Spinal cord (tissue), 10 donors: ENCODE measurements at places on chromosomes 7 and 10. TPM values are rescaled to one million over a fixed set of nuclear protein-coding genes. Genes with fewer than 3 reads are reported as not detected.

The FERD3L gene
- total RNA-seq: 0.61 TPM

The FGFR2 gene
- 80.7 TPM for total RNA-seq

DNA sequence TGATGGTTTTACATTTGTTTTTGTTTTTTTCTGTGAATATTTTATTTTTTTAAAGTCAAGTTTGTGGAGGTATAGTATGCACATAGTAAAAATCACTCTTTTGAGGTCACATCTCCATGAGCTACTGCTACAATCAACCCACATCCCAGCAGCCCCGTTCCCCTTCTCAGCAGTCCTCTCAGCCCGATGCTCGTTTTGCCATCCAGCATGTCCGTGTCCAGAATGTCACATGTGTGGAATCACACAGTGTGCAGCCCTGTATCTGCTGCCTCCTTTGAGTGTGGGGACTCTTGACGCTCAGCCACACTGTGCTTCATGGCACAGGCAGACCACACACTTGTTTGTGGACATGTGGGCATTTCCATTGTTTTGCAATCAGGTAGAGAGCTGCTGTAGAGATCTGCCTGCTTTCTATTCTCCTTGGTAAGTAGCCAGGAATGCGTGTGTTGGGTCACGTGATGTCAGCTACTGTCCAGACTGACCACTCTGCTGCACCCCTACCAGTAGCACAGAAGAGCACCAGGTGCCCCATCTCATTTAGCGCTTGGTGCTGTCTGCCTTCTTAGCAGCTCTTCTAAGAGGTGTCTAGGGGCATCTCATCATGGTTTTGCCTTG is 71.6 kb upstream of the CAMK2B start:
- DNase-seq: no peak

- DNase-seq: no peak
Observed at GRCh38 chr7:148540041-148540738, 50.4 kb upstream of the C7orf33 start.

DNA sequence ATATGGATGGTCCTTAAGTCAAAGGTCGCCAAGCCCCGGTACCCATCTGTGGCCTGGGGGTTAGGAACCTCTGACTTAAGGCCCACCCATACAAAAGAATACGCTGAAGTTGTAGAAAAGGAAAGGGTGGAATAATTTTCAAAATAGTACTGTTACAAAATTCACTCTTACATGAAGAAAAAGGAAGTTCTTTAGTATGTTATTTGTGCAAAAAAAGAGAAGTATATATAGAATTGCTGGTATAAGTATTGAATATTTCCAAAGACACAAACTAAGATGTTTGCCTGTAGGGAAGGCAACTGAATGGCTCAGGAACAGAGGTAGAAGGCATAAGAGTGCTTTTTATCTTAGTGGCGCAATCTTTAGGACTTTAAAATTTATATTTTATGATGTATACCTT is 78.7 kb downstream of the PRLHR start:
- no peak for DNase-seq

DNA sequence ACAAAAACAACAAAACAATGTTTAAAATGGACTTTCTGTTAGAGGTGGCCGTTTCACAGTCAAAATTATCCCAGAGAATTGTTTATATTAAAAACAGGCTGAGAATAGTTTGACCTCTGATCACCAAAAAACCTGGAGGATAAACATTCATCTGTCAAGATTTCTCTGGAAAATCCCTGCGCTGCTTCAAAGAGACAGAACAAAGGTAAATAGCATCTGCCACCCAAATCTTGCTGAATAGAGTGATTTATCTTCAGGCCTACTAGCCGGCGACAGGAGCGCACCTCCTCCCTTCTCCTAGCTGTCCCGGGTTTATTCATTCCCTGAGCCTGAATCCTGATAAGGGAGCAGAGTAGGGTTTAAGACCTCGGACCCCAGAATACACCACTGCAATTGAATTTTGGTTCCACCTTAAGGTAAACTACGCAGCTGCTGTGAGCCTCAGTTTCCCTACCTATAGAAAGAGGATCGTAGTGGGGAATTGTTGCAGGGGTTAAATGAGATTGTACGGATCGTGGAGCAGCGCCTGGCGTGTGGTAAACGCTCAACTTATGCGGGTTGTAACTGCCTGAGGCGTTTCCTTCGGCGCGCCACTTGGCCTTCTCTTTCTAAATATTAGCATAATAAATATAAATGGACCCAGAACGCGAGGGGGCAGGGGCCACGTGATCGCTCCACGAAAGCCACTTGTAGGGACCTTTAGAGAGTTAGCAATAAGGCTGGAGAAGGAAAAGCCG is 498 bp upstream of the ST7 start:
- no peak for DNase-seq

DNA sequence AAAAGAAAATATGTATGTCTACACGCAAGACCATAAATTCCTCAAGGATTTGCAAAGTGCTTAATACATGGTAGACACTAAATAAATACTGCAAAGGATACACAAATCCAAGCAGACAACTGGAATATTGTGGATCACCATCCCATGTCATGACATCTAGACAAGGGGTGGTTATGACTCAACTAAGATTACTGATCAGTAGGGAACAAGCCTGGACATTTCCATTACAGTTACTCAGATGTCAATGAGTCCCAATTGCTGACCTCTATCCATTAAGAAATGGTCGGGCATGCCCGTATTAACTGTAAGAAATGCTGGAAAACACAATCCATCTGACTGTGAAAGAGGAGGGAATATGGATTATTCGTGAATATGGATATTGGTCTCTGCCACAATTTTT is 27.6 kb upstream of the RUFY2 start:
- DNase-seq: no peak

- no peak for DNase-seq
Observed at GRCh38 chr10:122981066-122981464, 864 bp downstream of the PSTK start.
